T-helper 2 cell (primary cell): ENCODE measurements at places on chromosomes 16 and 17.

GRCh38 chr16:88804173-88804551 lies 573 bp downstream of the CDT1 start:
- no peak for DNase-seq

DNA sequence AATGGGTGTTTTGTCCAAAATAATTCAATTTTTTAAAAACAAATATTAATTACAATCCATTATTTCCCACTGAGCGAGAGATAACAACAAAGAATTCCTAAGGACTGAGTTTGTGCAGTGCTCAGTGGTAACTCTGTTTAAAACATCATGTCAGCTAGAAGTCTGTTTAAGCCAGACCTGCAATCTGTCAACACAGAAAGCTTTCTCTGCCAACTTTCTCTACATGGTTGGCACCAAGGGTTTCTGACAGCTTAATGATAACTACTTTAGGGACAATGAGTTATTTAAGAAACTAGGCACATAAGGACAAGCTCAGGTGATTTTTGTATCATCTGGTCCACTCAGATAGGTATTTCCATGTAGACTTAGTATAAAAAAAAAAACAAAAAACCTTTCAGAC lies 81.8 kb downstream of the WDR59 start:
- DNase-seq: no peak

DNA sequence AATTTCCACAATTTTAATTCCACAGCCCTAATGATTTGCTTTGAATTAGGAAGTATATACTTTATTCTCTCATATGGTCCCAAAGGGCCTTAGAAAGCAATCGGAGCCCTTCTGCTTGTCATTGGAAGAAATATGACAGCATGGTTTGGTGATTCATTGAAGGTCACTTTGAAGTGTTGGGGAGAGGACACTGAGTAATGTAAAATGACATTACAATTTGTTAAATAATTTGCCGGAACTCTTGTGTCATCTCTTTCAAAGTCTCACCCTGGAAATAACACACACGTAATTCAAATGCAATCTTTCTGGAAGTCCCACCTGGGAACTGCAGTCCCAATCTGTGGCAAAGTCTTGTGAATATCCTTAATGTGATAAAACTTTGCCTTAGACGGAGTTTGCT lies 59.8 kb downstream of the BMERB1 start:
- no peak for DNase-seq

GRCh38 chr17:15914400-15915170 lies 30.3 kb upstream of the ADORA2B start:
- DNase-seq: no peak

- DNase-seq: no peak
These were observed 98.6 kb upstream of the DNAH17 start for GRCh38 chr17:78675836-78676235.

- no peak for DNase-seq
These were observed 90.7 kb downstream of the USP31 start for GRCh38 chr16:23058576-23058975.

DNA sequence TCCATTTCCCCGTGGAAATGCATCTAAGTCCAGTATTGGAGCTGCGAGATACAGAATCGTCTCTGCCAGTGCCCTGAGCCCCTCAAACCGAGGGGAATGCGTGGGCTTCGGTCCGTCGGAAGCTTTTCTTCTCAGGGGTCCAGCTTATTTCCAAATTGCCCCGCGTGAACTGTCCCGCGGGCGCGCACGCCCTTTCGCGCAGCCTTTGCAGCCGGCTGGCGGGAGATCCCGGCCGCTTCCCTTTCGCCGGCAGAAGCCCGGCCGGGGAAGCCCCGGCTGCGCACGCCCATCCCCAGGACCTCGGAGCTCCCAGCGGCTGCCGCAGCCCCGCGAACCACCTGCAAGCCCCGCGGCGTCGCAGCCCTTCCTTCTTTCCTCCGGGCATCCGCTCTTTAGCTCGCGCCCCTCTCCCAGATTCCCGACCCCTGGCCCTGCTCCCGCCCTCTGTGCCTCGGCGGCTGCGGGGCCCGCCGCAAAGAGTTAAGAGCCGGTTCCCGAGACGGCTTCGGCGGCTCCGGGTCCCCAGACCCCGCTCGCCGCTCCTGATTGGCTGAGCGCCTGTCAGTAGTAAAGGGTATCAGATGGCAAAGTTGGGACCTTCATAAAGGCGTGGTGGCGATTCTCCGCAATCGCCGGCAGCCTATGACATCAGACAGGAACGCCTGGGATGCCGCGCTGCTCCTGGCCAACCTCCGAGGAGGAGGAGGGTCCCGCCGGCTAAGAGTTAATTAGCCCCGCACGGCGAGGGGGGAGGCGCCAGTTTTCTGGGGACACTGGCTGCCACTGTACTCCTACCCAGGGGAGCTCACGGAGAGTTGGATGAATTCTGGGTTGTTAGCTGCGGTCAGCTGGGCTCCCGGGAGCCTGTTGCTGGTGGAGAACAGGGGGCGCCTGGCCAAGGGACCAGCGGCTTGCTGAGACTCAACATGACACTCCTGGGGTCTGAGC lies at the start of gene MYOCD:
TSS of gene MYOCD (plus strand) at position 628 of the 948 bp plus-strand sequence. CDS start at position 927, 299 bp downstream.
- no peak for DNase-seq

GRCh38 chr16:27240948-27241531 lies 27.5 kb downstream of the NSMCE1 start:
- DNase-seq: no peak

GRCh38 chr17:27543464-27543856 lies 87.2 kb downstream of the KSR1 start:
- DNase-seq: no peak
